Thymus (tissue), 14 donors: ENCODE measurements at places on chromosomes 5 and 9.
A peak's percentile ranks its signal among the peaks of the same experiment; 100 is the strongest.

DNA sequence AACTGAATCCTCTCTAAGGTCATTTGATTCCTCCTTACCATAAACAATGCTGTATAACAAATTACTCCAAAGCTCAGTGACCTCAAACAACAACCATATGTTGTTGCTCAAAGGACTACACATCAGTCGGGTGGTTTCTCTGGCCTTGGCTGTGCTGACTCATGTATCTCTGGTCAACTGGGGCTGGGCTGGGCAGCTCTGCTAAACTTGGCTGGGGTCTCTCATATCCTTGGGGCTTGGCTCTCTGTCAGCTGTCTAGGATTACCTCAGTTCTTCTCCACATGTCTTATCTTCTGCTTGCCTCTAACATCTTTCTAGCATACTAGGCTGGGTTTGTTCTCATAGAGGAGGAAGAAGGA, 86.4 kb downstream of the GALNT10 start:
- H3K36me3 ChIP-seq, result no peaks in the 10 kb centered on the region
- H3K27me3 ChIP-seq, result no peaks in the 10 kb centered on the region
- peaks cover 18% of the 10 kb centered on the region for H3K4me1 ChIP-seq
- DNase-seq, result no peak
- H3K4me3 ChIP-seq, result no peak overlapping the region

GRCh38 chr9:89892920-89893319, 288.1 kb downstream of the GADD45G start:
- no peaks in the 10 kb centered on the region for H3K4me1 ChIP-seq
- no peak for DNase-seq
- H3K4me3 ChIP-seq, result no peak overlapping the region
- H3K36me3 ChIP-seq, result no peaks in the 10 kb centered on the region
- H3K27ac ChIP-seq, result no peak overlapping the region

DNA sequence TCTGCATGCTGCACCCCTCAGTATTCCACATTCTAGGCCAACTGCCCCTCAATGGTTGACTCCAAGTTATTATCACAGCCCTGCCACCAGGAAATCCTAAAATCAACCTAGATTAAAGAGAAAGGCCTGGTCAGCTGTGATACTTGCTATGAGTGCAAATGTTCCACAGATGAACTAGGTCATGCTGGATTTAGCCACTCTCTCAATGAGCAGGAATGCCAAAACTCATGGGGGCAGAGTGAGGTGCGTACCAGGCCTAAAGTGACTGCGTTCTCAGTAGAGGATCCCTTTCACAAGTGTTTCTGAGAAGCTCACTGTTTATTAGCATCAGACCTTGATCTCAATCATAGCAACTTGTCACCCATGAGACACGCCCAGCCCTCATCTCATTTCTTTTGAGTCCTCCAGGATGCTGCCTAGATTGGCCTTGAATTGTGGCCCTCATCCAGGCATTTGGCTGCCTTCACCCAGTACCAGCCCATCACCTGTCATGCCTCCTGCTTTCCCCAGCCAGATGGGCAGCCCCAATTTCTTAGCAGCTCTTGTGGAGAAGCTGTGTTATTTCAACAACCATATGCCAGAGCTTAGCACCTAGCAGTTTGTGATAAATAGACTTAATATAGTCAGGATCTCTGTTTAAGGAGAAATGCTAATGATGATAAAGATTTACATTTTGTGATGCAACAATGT, 383.9 kb downstream of the CTNND2 start:
- no peak overlapping the region for H3K4me3 ChIP-seq
- H3K4me1 ChIP-seq, result peaks cover under 1% of the 10 kb centered on the region
- no peaks in the 10 kb centered on the region for H3K36me3 ChIP-seq
- DNase-seq, result no peak

DNA sequence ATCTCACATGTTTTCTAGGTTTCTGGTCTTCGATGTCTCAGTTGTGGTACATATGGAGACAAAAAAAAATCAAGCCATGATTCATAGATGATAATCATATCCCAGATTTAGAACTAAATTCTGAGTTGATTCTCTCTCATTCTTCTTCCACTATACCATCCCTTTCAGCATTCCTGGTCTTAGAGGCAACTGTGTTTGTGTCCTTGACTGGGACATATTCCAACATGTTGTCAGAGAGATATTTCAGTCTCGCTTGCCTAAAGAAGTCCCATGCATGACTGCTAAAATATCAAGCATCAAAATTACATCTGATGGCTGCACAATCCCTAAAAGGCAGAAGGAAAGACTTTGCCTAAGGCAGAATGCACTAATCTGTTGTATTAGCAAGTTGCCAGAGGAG, 236.6 kb downstream of the PSAT1 start:
- H3K27me3 ChIP-seq, result no peaks in the 10 kb centered on the region
- H3K36me3 ChIP-seq, result no peaks in the 10 kb centered on the region
- no peak overlapping the region for H3K27ac ChIP-seq

DNA sequence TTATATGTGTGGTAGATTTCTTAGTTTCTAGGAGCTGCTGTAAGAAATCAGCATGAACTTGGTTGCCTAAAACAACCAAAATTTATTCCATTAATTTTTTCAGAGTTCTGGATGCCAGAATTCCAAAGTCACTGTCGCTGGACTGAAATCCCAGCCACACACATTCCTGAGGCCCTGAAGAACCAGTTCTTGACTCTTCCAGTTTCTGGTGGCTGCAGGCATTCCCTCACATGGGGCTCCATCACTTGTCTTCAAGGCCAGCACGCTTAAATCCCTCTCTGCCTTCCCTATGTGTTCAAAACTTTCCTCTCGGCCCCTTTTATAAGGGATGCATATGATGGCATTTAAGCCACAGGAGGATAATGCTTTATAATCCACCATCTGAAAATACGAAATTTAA, 1237.5 kb upstream of the CDH9 start:
- H3K36me3 ChIP-seq, result no peaks in the 10 kb centered on the region
- no peak overlapping the region for H3K27ac ChIP-seq
- H3K27me3 ChIP-seq, result no peaks in the 10 kb centered on the region
- no peaks in the 10 kb centered on the region for H3K4me1 ChIP-seq
- DNase-seq, result no peak

GRCh38 chr5:127419683-127420257, 97.7 kb upstream of the PRRC1 start:
- no peak overlapping the region for H3K4me3 ChIP-seq
- no peaks in the 10 kb centered on the region for H3K36me3 ChIP-seq
- H3K27ac ChIP-seq, result no peak overlapping the region
- H3K4me1 ChIP-seq, result no peaks in the 10 kb centered on the region
- H3K27me3 ChIP-seq, result no peaks in the 10 kb centered on the region

DNA sequence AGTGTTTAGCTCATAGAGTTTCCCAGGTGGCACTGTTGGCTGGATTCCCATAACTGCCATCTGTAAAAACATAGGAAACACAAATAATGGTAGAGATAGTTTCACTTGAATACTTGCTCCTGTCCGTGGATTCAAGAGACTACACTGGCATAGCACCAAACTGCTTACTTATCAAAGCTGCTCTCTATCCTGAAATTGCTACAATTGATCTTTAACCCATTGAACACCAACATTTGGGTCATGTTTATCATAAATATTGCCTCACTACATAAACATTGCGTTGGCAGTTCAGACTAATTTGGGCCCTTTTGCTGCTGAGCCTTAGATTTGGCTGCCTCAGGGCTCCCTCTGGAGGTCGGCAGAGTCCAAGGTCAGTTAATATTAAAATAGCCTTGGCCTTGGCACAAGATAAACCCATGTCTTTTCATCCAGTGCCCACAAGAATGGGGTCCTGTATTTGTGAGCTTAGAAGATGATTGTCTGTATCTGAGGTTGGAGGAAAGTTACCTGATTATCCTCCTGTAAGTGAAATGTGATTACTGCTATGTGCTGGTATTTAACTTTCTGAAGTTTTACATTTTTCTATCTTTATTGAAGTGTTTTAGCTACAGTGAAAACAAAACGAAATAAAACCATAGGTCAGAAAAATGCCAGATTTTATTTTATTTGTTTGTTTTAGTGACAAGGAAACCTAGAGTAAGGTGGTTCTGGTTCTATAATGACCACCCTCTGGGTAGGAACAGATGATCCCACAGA, 4.0 kb upstream of the RANBP3L start:
- H3K36me3 ChIP-seq, result no peaks in the 10 kb centered on the region
- H3K27ac ChIP-seq, result no peak overlapping the region
- no peaks in the 10 kb centered on the region for H3K27me3 ChIP-seq
- no peak overlapping the region for H3K4me3 ChIP-seq

DNA sequence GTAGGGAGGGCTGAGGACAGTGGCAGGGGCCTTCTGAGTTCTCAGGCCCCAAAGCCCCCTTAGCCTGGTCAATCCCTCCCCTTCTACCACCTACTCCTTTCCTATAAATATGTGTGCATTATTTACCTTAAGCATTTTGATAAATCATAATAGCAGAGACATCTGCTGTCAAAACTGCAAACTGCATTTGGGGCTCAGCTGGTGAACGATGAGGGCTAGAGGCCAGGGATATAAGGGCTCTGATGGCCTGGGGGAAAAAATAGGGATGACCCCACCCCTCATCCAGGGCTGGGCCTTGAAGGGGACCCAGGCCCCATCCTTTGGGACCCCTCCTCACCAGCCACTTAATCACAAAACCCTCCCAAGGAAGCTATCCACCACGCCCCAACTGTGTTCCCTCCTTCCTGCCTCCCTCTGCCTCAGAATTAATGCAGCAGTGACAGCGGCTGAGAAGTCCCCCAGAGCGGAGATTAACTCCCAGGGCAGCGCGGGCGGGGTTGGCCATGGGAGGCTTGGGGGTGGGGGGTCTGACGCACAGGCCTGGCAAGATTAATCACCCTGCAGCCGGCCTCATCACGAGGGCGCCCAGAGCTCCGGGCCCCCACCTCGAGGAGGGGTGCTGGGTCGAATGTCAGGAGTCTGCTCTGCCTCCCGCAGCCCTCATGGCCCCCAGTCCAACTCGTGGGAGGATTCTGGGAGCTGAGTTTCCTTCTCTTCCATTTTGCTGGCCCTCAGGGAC, 42.1 kb downstream of the CXXC5 start:
- peaks cover 76% of the 10 kb centered on the region for H3K4me1 ChIP-seq
- H3K4me3 ChIP-seq, result no peak overlapping the region
- DNase-seq, result no peak
- H3K27me3 ChIP-seq, result no peaks in the 10 kb centered on the region
- peak overlapping the region; percentile 53 for H3K27ac ChIP-seq

- peak overlapping the region; percentile 97 for H3K27ac ChIP-seq
- H3K36me3 ChIP-seq, result no peaks in the 10 kb centered on the region
- no peaks in the 10 kb centered on the region for H3K27me3 ChIP-seq
- peak overlapping the region; percentile 37 for H3K4me3 ChIP-seq
- peak; percentile 56 for DNase-seq
These were observed 70.3 kb upstream of the LHFPL2 start for GRCh38 chr5:78718824-78719223.

- H3K4me1 ChIP-seq, result no peaks in the 10 kb centered on the region
- no peaks in the 10 kb centered on the region for H3K36me3 ChIP-seq
- no peak overlapping the region for H3K27ac ChIP-seq
- DNase-seq, result no peak
- H3K4me3 ChIP-seq, result no peak overlapping the region
- H3K27me3 ChIP-seq, result no peaks in the 10 kb centered on the region
These were observed 7.2 kb downstream of the GAPT start for GRCh38 chr5:58498340-58498942.

DNA sequence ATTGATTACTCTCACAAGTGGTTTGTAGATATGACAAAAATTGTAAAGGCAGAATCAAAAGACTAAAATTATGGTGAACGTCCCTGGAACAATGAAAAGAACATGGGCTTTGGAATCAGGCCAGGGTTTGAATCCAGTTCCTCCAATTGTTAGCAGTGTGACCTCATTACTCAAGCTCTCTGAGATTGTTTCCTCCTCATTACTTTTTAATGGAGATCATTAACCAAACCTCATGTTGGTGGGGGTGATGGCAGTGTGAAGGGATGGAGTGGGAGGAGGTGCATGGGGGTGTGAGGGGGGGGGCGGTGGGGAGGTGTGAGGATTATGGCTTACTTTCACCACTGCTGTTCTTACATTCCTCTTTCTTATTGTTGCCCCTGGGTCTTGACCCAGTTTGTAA, 44.1 kb upstream of the FOXE1 start:
- peaks cover 28% of the 10 kb centered on the region for H3K27me3 ChIP-seq
- H3K36me3 ChIP-seq, result no peaks in the 10 kb centered on the region
- H3K4me1 ChIP-seq, result no peaks in the 10 kb centered on the region
- H3K27ac ChIP-seq, result no peak overlapping the region
- no peak for DNase-seq

- no peak for DNase-seq
- no peak overlapping the region for H3K27ac ChIP-seq
- peaks cover 22% of the 10 kb centered on the region for H3K4me1 ChIP-seq
- H3K36me3 ChIP-seq, result no peaks in the 10 kb centered on the region
These were observed 85.6 kb downstream of the PTTG1 start for GRCh38 chr5:160507221-160507721.

DNA sequence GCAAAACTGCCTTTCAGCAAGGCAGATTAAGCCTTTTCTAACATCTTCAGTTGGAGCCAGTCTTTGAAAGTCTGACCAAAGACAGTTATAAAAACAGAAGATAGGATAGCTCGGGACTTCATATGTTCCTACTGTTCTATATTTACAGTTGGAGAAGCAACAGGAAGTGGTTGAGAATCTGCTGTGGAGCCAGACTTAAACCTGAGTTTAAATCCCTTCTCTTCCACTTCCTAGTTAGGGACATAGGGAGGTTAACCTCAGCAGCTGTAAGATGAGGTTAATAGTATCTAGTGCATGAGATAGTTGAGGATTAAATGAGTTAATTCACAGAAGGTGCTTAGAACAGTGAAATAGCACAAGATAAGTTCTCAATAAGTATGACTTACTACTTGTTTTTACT, 84.5 kb upstream of the FREM1 start:
- H3K4me3 ChIP-seq, result no peak overlapping the region
- H3K27ac ChIP-seq, result peak overlapping the region; percentile 60
- DNase-seq, result no peak
- H3K4me1 ChIP-seq, result peaks cover 13% of the 10 kb centered on the region

DNA sequence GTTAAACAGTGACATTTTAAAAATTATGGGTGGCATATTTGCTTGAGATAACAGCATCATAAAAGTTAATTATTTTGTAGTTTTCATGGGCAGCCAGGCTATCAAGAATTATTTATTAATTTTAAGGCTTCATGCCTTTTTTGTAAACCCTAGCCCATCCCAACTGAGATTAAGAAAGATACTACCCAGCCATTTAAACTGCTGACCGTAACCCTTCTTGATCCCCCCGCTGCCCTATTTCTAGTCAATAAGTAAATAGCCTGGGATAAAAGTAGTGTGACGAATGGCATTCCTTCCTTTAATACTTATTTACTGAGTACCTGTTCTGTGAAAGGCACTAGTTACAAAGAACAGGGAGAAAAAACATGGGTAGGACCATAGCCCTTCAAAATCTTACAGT, 88.3 kb downstream of the DROSHA start:
- no peak overlapping the region for H3K27ac ChIP-seq
- no peaks in the 10 kb centered on the region for H3K4me1 ChIP-seq
- DNase-seq, result no peak
- peaks cover 22% of the 10 kb centered on the region for H3K36me3 ChIP-seq
